ENCODE measurements at places on chromosomes 4 and X. TPM values are rescaled to one million over a fixed set of nuclear protein-coding genes. Genes with fewer than 3 reads are reported as not detected.

The NPY2R gene
- not detected for total RNA-seq

The TET2 gene
- 12.4 TPM for total RNA-seq

The CYSLTR1 gene
- 0.48 TPM for total RNA-seq

The KCND1 gene
- total RNA-seq: 0.18 TPM

The GLUD2 gene
- 0.54 TPM for total RNA-seq

The SSX4B gene
- total RNA-seq: not detected
